ENCODE measurements at places on chromosomes 7 and 10.

- no peak for DNase-seq
These were observed 103.0 kb upstream of the PCGF5 start for GRCh38 chr10:91117505-91117904.

DNA sequence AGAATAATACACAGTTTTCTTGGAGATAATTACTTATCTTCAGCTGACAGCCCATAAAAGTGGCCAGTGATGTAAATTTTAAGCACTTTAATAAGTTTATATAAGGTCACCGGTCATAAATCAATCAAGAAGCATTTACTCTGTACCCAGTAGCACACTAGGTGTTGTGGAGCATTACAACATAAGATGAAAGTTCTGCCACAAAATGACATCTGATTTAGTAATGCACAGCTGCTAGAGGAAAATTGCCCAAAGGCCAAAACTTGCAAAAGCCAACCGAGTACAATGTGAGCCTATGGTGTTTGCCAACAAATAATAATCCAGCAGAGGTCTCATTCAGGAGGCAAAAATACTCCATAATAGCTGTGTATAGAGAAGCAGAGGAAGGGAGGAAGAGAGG lies 63.6 kb downstream of the GPR37 start:
- no peak for DNase-seq

DNA sequence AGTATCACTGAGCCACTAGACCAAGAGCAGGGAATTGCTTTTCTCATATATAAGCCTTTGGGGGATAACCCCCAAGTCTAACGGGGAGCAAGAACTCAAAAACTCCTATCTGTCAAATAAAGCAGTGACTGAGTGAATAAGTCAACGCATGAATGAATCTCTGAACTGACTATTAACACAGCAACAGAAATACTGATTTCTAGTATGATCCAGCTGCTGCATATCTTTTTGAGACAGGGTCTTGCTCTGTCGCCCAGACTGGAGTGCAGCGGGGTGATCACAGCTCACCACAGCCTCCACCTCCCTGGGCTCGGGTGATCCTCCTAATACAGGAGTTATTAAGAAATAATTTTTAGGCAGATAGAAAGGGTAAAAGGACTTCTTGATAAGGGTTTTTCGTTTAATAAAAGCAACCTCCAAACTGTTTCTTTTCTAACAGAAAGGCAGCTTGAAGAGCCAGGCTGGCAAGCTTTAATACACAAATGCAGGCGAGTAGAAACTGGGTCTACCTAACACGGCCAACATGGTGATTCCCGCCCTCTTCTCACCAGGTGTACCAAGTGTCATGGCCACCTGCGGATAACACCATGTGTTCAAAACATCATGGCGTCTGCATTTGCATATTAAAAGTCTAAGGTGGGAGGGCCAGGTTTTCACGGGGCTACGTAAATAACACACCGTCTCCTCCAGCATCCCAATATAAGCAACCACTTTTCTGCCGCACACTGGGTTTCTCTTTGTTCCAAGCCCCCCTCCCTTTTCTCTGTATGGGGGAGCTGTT lies 631.9 kb downstream of the PARD3 start:
- no peak for DNase-seq

GRCh38 chr7:120400806-120401455 lies 128.0 kb downstream of the KCND2 start:
- DNase-seq, result no peak

DNA sequence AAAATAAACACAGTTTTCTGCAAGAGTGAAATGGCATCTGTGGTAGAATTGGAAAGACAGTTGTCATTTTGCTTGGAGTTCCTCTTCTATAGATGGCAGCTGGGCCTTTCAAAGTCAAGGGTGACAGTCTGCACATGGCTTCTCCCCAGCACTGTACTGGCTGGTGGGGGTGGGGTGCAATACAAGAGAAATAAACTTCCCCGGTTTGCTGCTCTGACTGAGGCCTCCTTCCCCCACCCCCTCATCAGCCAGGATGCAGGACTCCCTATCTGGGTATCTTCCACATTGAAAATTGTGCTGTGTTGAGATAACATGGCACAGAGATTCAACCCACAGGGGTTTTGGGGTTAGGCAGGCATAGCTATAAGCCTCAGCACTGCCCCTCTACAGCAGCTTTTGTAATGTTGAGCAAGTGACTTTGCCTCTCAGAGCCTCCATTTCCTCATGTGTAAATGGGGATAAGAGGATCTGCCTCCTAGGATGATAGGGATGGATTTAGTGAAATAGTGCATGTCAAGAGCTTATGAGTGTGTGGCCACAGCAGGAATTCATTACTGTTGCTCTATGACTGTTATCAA lies 85.8 kb upstream of the WDR11 start:
- DNase-seq, result no peak

DNA sequence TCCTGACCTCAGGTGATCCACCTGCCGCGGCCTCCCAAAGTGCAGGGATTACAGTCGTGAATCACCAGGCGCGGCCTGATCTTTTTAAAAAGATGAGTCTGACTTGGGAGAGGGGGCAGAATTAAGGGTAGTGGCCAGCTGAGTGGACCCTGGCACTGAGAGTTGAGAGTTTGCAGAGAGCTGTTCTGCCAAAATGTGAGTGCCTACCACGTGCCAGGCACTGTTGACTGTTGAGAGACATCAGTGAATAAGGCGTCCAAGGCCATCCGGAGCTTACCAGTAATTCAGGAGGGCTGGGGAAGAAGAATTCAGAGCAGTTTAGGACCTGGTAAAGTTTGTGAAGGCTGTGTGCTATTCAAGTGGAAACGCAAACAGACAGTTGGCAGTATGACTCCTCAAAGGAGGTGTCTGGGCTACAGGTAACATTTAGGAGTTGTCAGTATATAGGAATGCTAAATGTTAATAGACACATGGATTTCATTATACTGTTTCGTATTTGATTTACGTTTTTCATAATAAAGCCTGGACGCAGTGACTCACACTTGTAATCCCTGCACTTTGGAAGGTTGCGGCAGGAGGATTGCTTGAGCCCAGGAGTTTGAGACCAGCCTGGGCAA lies 1.5 kb downstream of the NIPSNAP2 start:
- DNase-seq, result no peak

DNA sequence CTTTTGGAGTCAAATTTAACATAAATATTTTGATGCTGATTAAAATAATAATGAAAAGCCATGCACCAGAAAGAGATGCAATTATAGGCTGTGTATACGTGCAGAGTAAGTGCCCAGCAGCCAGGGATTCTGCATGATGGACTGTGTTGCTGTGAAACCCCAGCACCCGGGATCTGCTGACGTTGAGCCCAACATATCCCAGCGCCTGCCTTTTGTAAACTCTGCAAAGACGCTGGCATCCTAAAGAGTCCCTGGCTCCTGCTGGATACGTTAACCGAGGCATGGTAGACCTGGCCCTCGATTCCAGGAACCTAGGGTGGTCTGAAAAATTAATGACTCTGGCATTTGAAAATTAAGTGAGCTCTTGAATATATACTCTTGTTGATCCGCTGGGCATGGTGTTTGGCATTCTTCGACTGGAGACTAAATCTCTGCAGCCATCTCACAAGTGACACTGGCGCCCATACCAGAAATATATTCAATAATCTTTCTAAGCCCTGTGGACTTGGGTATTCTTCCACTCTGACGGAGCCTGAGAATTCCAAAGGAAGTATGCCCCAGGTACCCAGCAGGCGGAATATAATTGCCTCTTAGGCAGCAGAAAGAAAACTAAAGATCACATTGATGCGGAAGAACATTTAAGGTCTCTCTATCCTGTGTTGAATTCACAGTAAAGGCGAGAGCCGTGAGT lies 191.2 kb upstream of the SH2B2 start:
- DNase-seq, result no peak

GRCh38 chr7:105585850-105586500 lies 4.7 kb upstream of the EFCAB10 start:
- DNase-seq, result no peak

DNA sequence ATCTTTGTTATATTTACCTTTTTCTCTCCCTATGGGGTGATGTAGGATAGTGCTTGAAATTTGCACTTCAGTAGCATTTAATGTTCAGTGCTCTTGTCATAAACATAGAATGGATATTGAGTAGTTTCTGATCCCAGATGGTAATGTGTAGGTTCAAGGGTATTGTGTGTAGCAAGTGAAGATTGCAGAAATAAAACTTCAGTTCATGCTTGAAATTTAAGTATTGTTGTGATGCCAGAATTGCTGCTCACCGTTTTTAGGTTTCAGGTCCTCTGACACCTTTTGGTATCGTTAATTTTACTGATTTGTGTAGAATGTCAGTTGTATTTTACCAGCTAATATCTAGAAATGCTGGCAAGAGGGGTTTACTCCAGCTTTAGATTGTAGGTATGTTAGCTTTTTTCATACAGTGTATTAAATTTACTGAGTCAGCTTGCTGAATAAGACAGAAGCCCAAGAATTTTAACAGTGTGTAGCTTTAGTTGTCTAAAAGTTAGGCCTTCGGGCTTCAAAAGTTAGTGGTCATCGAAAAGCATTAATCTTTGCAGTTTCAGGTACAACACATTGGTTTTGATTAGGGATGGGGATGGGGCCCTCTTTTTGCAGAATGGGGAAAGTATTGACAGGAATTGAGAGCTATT lies 1.9 kb downstream of the PTEN start:
- DNase-seq, result no peak

DNA sequence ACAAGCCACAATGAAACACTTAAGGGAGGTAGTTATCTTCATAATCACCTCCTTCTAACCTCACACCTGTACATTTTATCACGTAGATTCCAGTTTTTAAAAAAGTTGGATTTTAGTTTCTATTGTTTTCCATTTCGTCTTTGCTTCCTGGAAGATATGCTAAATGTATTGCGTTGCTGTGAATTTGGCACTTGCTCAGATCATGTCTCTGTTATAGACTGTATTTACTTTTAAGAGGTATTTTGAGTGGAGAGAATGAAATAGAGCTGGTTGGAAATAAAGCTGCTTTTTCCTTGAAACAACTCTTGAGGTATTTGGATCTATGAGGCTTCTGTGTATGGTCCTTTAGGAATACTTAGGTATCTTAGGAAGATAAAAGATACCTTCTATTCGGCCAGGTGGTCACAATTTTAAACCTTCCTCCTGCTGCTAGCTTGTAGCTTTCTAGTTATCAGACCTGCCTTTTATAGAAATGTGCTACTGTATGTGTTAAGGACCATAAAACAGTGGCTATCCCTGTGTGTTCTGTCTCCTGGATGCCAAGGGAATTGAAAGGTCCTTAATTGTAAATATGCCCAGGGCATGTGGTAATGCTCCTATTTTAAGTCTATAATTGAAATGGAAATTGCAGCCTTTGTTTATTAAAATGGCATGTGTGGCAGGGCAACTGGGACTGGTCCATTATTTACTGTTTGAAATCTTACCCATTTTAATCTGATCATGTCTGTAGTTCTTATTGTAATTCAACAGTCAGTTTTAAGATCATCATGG lies 147.7 kb downstream of the SND1 start:
- no peak for DNase-seq

GRCh38 chr10:132493246-132493755 lies 44.3 kb upstream of the INPP5A start:
- no peak for DNase-seq

GRCh38 chr7:70907259-70908247 lies 224.4 kb upstream of the GALNT17 start:
- DNase-seq, result no peak

DNA sequence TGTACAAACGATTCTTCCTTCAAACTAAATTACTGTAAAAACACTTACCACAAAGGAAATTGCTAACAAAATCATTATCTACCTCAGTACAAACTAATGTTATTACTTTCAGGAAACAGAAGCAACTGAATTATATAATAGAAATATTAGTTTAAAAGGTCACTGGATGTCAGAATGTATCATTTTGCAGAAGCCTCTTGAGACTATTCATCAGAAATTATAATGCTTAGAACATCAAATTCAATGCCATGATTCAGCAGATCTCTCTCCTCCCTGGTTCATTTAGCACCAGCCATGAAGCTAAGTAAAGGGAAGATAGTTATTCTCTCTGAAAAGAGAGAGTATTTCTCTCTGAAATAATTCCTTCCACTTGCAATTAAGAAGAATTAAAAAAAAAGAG lies 223.3 kb downstream of the IMMP2L start:
- no peak for DNase-seq

DNA sequence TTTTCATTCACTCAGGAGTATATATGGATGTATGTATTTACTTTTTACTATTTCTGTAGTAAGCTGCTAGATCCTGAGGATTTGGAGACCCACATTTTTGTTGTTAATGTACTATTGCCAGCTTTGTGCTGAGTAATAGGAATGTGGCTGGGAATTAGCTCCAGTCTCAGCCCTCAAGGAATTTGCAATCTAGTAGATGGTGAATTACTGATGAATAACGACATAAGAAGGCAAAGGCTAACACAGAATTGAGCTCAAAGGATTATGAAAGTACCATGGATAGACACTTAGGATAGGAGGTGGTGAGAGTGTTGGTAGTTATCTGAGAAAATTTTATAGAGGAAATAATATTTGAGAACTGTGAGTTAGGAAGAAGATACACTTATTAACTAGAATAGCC lies 19.9 kb downstream of the CASD1 start:
- no peak for DNase-seq

- DNase-seq, result no peak
These were observed 2.8 kb upstream of the SMARCD3 start for GRCh38 chr7:151251328-151251688.

GRCh38 chr7:17682586-17682985 lies 257.7 kb downstream of the SNX13 start:
- DNase-seq, result no peak

DNA sequence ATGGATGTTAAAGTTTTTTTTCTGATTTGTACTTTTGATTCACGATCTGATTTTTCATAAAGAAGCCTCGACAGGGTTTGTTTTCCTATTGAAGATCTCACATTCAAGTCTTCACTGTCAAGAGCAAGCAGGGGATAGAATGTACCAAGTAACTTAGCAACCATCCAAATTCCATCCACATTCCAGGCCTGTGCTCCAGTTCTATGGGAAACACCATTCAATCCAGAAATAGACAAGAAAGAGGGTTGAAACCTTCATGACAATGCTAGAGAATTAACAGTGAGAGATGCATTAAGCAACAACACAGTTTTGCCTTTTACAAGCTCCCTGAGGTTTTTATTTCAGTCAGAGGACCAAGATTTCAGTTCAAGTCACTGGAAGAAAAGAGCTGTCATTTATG lies 300.2 kb downstream of the NEBL start:
- no peak for DNase-seq

GRCh38 chr7:155846156-155846555 lies 33.9 kb upstream of the SHH start:
- no peak for DNase-seq

DNA sequence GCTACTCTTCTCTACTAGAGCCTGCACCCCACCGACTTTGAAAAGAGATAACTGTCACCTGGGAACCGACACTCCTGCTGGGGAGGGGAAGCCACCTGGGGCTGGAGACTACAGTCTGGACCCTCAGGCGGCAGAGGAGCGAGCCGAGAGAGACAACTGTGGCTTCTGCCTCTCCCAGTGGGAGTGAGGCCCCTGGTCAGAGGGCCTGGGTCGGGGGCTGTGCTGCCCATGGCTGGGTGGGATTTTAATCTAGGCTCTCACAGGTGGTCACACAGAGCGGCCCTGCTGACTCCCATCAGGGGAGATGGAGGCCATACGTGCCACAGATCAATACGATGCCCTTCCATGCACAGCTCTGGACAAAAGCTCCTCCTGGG lies 372.1 kb downstream of the DNAJB6 start:
- DNase-seq, result no peak
